ENCODE measurements at places on chromosomes 2 and 18.

DNA sequence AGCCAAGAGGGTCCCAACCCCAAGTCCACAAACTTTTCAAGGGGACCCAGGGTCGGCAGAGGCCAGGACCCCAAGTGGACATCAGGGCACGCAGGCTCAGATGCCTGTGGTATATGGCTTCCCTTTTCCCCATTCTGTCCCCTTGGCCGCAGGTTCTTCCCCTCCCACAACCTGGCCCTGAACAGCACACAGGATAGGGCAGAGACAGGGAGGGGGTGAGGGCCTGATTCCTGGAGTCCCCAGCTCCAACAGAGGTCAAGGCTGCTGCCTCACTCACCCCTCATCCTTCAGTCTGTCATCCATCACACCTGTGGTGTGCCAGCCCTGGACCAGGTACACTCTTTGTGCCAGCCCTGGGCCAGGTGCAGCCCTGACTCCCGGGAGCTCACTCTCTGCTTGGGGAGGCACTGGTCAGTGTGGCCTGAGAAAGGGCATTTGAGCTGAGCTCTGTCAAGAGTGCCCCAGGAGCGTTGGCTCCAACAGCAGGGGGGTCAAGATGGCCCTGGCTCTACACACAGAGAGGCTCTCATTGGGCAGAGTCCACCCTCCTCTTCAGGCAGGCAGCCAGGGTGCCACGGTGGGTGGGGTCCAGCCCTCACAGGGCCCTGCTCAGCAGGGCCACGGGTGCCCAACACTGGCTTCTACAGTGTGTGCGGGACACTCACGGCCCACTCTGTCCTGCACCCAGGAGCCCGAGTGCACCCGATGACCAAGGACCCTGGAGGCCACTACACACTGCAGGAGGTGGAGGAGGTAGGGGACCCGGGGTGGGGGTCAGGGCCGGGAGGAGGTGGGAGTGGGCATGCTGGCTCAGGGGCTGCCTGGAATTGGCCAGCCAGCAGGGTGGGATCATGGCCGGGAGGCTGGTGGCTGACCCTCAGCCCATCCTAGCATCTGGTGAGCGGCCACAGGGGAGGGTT is 1.6 kb downstream of the AGXT start:
- no peak for DNase-seq

DNA sequence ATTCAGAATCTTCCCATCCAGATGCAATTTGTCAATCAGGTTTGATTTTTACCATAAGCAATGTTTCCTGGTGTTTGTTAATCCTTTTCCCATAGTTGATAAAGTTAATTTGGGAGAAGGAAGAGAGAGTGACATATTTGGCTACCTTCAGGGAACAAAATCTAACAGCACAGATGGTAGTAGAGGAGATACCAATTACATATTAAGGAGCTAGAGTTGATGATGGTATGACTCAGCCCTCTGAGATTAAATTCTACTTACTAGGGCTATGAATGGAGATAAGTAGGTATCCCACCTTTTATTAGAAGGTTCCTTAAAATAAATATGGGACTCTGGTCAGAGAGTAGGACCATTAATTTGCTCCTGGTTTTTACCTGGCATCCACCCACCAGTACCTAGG is 139.7 kb downstream of the EHBP1 start:
- no peak for DNase-seq

DNA sequence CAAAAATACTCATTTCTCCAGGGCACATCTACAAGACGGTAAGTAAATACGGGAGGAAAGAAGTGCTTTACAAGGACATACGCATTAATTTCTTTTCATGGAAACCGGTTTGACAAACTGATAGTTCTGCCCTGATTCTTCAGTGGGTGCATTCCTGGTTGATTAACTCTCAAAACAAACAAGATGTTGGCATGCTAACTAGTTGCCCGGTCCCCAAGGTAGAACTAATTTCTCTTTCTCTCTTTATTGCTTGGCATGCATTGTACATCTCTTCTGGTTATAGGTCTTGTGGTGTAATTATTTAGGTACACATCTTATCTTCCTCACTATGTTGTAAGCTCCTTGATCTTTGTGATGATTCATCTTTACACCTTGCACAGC is 46.9 kb upstream of the SPATS2L start:
- DNase-seq: peak; percentile 30

DNA sequence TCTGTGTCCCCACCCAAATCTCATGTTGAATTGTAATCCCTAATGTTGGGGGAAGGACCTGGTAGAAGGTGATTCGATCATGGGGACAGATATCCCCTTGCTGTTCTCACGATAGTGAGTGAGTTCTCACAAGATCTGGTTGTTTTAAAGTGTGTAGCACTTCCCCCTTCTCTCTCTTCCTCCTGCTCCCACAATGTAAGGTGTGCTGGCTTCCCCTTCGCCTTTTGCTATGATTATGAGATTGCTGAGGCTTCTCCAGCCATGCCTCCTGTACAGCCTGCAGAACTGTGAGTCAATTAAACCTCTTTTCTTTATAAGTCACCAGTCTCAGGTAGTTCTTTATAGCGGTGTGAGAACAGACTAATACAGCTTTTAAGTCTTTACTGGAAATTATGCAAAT is 193.3 kb upstream of the RBBP8 start:
- DNase-seq: no peak

- no peak for DNase-seq
Measured at GRCh38 chr2:224774735-224775134, 58.6 kb upstream of the CCDC195 start.

DNA sequence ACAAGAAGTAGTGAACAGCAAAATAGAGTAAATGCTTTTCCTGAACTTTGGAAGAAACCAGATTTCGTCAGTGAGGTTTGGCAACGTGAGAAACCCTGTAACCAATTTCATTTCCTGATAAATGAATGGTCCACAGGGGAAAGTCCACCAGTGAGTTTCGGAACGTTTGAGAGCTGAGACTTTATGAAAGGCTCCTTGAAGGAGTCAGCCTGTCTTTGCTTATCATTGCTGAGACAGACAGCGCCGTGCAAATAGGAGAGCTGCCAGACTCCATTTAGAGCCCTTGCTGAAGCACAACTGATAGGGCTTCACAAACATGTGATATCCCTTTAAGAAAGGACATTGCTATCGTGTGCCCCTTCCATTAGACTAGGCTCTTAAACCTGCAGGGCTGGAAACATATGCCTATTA is 121.8 kb upstream of the SMAD7 start:
- DNase-seq: no peak

- DNase-seq: no peak
Measured at GRCh38 chr2:17076533-17076932, 410.9 kb upstream of the CYRIA start.

DNA sequence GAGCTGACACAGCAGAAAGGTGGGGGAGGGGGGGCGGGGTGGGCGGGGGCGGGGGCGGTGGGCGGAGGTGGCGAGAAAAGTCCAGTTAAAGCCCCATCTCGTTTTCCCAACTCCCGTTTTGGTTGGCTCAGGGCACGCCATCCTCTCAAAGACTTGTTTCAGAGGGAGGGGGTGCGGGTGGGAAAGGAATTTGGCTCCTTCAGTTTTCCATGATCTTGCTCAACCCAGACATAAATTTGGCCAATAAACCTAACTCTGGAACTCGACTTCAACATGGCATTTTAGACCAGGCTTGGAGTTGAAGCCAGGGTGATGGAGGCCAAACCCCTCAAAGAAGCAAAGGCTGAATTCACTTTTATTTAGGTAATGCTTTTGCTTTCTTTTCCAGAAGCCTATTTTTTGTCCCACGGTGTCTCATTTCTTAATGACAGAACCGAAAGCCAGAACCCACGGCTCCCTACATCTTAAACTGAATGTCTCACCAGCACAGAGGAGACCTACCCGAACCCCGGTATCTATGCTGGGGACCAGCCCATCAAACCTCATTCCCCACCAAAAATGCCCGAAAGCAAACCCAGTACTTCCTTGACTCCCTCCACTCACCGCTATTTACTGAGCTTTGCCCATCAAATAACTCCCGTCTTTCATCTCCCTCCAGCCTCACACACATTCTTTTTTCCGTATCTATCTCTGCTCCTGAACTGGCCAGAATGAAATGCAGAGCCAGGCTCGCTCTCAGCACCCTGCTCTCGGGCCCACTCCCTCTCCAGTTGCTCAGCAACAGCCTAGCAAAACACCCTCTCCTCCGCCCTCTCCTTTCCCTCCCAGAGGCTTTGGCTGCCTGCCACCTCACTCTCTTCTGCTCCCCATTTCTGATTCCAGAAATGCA is 4.3 kb downstream of the IGFBP5 start:
- peak; percentile 86 for DNase-seq

- DNase-seq: no peak
Measured at GRCh38 chr2:215687149-215688031, 251.5 kb upstream of the FN1 start.

GRCh38 chr2:141714496-141714895 is 416.3 kb downstream of the LRP1B start:
- no peak for DNase-seq

GRCh38 chr2:11344956-11345677 is 681 bp upstream of the ROCK2 start:
- no peak for DNase-seq

DNA sequence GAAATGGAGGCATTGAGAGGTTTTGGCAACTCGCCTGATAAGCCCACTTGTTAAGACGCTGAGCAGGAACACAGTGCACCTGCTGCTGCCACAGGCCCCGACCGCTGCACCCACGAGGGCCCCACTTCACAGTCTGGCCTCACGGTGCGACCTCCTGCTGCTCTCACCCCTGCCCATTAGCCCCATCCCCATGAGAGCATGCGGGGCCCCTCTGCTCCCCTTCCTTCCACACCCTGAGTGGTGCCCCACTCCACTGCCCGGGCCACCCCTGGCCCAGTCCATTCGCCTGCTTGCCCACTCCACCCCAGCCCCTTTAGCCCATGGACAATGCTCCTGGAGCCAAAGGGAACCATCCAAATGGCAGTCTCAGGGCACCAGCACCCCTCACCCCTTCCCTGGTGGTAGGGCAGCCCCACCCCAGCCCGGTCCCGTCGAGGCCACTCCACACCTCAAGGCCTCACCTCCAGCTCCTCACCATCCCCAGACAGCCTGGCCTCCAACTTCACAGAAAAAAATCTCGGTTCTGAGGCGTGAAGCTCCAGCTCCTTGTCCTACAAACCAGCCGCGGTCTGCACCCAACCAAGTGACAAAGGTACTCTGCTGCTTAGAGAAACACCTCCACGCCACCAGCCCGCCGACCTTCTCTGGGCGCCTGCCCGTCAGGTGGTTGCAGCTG is 6.7 kb upstream of the GPR55 start:
- no peak for DNase-seq

DNA sequence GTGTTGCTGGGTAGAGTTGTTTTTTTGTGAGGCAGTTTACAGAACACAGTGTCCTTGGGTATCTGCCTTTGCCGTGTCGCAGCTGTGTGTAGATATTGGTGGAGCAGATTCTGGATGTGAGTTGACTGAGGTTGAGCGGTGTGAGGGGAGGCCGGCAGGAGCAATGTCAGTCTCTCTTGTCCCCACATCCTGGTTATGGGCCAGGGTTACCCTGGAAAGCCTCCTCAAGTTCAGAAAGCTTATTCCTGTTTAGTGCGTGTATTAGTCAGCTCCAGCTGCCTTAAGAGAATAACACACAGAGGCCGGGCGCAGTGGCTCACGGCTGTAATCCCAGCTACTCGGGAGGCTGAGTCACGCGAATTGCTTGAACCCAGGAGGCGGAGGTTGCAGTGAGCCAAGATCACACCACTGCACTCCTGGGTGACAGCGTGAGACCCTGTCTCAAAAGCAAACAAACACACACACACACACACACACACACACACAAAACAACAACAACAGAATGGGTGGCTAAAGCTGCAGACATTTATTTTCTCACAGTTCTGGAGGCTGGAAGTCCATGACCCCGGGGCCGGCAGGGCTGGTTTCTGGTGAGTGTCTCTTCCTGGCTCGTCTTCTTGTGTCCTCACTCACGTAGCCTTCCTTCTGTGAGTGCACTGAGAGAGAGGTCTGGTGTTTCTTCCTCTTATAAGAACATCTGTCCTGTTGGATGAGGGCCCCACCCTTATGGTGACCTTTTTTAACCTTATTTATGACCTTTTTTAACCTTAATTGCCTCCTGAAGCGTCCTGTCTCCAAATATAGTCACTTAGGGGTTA is 5.1 kb downstream of the NCK2 start:
- no peak for DNase-seq

- DNase-seq: no peak
Measured at GRCh38 chr18:75227535-75228296, 17.1 kb downstream of the TSHZ1 start.

GRCh38 chr2:239934571-239935171 is 90.5 kb downstream of the NDUFA10 start:
- no peak for DNase-seq

DNA sequence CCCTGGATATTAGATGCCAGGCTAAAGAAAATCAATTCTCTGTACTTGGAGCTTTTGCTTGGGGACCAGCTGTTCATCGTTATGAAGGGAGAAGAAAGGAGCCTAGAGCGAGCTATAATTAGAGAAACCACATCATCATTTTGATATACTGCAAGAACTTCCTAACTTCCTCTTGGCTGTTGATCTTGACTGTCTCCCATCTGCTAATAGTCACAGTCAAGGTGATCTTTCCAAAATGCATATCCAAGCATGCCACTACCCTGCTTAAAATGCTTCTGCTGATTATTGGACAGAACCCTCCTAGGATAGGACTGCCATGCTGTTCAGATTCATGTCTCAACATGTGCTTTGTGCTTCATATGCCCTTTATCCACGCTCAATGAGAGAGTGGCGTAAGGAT is 54.8 kb downstream of the RAPGEF4 start:
- no peak for DNase-seq

- DNase-seq: no peak
Measured at GRCh38 chr2:128367601-128368359, 49.1 kb upstream of the HS6ST1 start.

DNA sequence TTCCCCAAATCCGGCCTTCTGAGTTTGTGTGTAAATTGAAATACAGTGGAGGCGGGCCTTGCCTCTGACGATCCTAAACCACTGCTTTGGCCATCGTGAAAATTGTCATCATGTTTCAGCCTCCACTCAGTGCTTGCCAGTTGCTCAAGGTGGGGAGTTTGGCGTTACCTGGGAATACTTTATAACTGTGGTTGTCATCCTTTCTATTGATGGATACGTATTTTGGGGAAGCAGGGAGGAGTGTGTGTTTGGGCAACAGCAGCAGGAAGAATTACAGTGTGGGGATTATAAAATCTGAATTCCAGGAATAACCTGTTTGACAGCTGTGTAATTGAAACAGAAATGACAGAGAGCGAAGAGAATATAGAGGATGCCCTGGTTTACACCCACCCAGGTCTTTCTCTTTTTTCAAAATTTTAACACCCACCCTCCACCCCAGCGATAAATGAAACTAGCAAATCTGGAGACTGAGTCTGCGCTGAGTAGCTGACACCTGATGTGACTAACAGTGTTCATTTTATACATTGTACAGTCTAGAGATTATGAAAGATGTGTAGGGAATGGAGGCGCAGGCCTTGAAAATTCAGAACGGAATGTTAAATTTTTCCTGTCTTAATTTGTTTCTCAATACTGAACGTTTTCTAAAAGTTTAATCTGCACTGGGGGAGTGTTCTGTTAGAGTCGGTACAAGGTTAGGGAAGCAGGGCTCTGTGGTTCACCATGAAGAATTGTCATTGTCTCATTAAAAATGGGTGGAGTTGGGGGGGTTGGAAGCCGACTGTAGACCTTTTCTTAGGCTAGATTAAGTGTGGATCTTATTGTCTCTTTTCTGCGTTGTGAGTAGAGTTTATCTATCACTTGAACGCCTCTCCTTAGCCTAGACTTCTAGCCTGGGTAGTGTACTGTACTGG is 1.6 kb downstream of the MAP4K4 start:
- DNase-seq: no peak

All from NCI-H1105 (cell line).